ENCODE measurements at places on chromosomes 2 and 18.

DNA sequence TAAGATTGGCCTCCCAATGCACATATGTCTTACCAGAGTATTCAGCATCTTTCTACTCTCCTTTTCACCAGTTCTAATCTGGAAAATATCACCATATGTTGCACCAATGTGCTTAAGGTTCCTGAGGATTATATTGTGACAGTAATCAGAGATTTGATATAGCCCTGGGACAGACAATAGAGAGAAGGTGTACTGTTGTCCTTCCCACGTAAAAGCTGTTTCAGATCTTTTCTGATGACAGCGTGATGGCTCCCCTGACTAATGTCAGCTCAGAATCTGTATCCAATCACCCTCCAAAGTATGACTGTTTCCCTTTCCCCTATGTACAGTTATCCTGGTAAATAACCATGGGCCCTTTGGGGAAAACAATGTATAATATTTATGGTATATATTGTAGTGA, 9.0 kb upstream of the MLPH start:
- ATAC-seq: no peak

DNA sequence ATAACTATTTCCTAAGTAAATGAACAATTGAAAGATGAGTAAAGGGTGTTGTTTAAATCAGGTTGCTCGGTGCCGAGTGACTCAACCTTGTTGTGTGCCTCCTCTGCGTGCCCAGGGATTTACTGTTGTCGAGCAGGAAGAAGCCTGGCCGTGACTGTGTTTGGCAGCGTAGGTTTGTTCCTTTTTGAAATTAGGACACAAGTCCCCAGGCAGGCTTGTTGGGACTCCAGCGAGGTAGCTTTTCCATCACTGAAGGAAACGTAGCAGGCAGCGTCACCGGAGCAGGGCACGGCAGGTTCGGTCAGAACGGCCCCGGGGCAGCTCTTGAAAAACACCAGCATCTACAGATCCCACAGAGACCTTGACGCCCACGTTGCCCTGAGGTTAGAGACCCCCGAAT, 48.6 kb downstream of the TMEM18 start:
- no peak for ATAC-seq

DNA sequence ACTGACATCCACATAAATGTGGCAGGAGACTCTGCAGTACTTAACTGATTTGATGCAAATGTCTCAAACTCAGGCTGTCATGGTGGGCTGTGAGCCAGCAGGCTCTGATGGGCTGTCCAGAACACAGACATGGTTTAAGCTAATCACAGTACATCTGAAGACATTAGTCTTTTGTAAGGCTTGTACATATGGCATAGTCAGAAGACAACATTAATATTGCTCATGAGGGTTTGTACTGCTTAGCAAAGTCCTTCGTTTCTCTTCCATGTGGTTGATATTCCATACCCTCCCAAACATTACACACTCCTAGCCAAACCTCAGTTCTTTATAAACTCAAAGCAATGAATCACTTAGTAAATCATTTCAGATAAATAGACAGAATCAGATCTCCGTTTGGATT, 330.6 kb downstream of the RND3 start:
- peak; percentile 31 for ATAC-seq

GRCh38 chr2:49933711-49934110, 779.4 kb upstream of the FSHR start:
- no peak for ATAC-seq

DNA sequence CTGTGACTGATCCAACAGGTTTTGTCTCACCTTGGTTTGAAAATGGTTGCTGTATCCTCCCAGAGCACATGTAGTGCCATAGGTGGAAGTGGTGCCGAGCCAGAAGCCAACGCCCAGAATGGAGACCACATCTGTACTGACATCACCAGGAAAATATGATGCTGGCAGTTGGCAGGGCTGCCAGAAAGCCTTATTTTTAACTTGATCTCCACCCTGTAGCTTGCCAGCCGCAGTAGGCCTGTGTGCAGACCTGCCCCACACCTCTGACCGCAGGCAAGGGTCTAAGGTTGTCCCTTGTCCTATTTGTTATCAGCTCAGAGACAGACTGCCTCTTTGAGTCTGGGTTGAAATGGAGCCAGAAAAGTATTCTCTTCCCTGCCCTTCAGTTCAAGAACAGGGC, 123.5 kb upstream of the EML6 start:
- ATAC-seq: no peak

DNA sequence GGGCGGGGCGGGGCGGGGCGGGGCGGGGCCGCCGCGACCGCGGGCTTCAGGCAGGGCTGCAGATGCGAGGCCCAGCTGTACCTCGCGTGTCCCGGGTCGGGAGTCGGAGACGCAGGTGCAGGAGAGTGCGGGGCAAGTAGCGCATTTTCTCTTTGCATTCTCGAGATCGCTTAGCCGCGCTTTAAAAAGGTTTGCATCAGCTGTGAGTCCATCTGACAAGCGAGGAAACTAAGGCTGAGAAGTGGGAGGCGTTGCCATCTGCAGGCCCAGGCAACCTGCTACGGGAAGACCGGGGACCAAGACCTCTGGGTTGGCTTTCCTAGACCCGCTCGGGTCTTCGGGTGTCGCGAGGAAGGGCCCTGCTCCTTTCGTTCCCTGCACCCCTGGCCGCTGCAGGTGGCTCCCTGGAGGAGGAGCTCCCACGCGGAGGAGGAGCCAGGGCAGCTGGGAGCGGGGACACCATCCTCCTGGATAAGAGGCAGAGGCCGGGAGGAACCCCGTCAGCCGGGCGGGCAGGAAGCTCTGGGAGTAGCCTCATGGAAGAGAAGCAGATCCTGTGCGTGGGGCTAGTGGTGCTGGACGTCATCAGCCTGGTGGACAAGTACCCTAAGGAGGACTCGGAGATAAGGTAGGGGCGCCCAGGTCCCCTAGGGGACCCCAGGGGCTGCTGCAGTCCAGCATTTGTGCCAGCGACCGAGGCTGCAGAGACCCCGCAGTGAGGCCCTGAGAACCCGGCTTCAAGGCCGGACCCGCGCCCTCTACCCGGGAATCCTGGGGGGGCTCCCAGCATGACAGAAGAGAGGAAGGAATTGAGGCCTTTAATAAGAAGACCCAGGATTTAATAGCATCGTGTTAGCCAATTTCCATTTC, at the start of gene KHK:
KHK (plus strand) TSS at position 49 of the 870 bp plus-strand sequence; CDS start at position 537, 488 bp downstream.
- ATAC-seq: peak; percentile 32

DNA sequence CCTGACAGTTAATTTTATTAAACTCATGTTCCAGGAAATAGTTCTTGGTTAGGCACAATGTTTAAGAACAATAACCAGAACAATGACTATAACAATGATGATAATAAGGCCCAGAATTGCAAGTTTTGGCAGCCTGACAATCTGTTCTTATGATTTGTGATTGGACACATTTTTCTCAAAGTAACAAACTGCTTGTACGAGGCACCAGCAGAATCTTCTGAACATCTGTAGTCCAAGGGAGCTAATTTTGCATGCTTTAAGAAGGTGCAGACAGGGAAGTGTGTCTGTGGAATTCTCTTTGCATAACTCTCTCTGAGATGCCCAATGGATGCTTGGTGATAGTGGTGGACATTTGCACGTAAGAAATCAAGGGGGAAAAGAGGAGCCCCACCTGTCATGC, 709.3 kb downstream of the SLC4A3 start:
- no peak for ATAC-seq

DNA sequence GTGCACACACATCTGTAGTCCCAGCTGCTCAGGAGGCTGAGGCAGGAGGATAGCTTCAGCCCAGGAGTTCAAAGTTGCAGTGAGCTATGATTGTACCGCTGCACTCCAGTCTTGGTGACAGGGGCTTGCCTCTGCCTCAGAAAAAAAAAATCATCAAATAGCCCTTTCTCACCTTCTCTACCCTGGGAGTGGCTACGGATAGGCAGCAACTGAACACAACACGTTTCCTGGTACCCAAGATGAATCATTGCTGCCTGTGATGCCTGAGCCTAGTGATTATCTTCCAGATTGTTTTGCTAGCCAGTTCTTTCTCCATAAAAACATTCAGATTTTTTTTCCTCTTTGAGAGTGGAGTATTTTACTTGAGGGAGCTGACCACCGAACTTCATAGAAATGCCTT, 13.5 kb downstream of the INPP4A start:
- ATAC-seq: no peak

DNA sequence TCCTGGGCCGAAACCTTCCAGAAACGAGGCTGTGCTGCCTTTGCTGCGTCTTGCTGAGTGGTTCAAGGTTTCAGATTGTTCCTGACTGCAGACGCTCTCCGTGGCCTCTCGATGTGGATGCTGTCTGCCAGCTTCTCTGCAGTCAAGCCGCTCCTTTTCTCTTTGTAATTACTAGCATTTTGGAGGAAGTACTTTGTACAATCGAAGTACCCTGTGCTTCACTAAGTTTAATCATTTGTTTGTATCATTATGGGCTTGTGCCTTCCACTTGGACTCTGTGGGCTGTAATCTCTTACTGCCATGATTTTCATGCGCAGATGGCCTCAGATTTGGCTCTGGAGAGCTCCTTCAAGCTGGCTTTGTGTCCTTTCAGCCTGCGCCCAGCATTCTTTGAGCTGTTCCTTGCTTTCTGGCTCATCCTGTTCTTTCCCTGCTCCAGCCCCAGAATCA, 49.3 kb downstream of the TRAF3IP1 start:
- no peak for ATAC-seq

- no peak for ATAC-seq
Observed at GRCh38 chr2:221422516-221423209, 149.4 kb downstream of the EPHA4 start.

GRCh38 chr2:133733901-133734255, 165.6 kb upstream of the NCKAP5 start:
- no peak for ATAC-seq

GRCh38 chr2:144067506-144067905, 452.4 kb downstream of the ZEB2 start:
- no peak for ATAC-seq

DNA sequence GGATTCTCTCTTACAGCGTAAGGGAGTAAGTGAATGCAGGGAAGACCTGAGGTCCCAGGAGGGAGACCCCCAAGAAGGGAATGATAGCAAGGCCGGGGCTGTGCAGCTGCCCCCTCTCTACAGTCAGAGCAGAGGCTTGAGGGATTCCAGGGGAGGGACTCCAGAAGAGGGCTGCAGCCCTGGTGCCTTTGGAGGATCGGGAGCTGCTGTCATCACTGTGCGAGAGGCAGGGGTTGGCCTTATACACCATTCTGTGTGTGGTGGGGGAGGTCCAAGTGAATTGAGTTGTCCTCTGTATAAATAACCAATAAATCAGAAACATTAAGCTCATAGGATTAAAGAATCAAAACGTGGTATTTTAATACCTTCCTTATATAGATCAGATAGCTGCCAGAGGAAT, 114.9 kb downstream of the GLI2 start:
- no peak for ATAC-seq

GRCh38 chr2:76749858-76750257, 772.3 kb downstream of the LRRTM4 start:
- ATAC-seq: no peak

DNA sequence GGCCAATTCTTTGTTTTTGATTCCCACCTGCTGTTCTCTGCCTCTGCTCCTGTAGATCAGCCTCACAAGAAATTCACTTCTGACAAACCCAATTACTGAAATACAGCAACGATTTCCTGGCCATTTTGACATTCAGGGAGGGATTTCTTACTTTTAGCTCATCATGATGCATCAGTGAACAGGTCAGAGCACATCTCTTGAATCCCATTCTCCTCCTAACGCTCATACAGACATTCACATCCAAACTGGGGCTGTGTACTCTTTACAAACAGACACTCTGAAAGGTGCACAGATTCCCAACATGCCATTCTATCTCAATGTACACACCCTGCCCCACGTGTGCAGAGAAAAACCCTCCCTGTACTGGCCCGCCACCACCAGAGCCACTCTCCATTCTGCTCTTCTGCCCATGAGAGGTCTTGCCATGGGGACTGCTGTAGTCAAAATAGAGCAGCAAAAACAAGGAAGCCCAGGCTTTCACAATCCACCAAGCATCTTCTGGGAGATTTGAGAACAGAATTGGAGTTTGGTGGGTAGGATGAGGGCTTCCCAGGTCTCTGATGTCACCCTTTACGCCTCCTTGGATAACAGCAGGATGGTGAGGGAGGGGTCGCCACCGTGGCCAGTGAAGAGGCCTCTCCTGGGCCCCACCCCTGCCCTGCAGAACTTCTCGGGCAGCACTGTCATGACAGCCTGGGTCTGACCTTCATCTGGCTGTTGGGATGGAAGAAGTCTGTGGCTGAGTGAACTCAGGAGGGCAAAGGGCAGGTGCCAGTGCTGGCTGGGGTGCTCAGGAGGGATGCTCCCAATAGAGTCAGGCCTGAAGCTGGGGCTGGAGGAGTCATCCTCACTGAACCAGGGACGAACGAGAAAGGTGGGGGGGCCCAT, 41.9 kb upstream of the ZFP36L2 start:
- peak; percentile 11 for ATAC-seq

GRCh38 chr2:179104736-179105135, 54.8 kb upstream of the CCDC141 start:
- no peak for ATAC-seq

GRCh38 chr2:42474765-42475454, 18.9 kb downstream of the KCNG3 start:
- ATAC-seq: no peak

DNA sequence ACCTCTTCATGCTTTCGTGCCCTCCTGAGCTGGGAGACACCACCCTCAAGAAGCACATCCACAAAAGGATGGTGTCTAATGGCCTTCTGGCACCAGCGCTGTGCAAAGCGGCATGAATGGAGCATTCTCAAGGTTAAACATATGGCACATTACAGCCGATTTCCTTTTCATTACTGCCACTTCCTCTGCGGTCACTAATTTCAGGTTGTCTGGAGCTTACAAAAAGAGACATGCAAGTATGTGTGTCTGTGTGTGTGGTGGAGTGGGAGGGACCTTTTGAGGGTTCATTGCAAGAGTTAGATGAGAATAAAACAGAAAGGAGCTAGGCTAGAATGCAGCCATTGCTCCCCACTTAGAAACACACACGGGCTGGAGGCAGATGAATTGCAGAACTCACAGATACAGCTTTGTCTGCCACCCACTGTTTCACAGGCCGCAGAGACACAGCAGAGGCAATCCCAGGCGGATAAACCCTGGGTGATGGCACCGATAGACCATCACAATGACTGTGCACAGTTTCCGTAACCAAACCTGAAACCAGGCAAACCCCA, 76.0 kb downstream of the TGIF1 start:
- peak; percentile 74 for ATAC-seq

DNA sequence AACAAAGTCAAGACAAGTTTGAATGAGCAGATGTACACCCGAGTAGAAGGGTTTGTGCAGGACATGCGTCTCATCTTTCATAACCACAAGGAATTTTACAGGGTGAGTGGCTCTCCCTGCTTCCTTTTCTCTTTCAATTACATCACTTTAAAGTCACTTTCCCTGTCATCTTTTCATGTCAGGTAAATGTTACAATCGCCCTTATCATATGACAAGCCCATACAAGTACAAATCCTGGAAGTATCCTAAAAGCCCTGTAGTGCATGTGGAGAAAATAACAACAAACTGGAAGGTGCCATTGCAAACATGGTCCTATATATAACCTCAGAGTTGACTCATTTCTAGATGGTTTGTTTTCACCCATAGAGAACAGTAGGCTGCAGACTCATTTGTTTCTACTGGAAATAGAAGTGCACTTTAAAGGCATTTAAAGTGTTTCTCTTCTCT, 126.0 kb downstream of the SP100 start:
- ATAC-seq: no peak

- peak; percentile 23 for ATAC-seq
Observed at GRCh38 chr2:214492152-214492551, 81.3 kb downstream of the VWC2L start.

GRCh38 chr2:15363142-15363541, 198.0 kb downstream of the NBAS start:
- no peak for ATAC-seq

GRCh38 chr2:232389327-232389726, 10.8 kb downstream of the ALPP start:
- no peak for ATAC-seq

Measured in motor neuron (in vitro differentiated cells).